ENCODE measurements at places on chromosomes 12 and 14. TPM values are rescaled to one million over a fixed set of nuclear protein-coding genes. Genes with fewer than 3 reads are reported as not detected.

The ENO2 gene
- 50.0 TPM for total RNA-seq

The RNASE12 gene
- not detected for total RNA-seq

The NANOG gene
- total RNA-seq, result 0.06 TPM

DNA sequence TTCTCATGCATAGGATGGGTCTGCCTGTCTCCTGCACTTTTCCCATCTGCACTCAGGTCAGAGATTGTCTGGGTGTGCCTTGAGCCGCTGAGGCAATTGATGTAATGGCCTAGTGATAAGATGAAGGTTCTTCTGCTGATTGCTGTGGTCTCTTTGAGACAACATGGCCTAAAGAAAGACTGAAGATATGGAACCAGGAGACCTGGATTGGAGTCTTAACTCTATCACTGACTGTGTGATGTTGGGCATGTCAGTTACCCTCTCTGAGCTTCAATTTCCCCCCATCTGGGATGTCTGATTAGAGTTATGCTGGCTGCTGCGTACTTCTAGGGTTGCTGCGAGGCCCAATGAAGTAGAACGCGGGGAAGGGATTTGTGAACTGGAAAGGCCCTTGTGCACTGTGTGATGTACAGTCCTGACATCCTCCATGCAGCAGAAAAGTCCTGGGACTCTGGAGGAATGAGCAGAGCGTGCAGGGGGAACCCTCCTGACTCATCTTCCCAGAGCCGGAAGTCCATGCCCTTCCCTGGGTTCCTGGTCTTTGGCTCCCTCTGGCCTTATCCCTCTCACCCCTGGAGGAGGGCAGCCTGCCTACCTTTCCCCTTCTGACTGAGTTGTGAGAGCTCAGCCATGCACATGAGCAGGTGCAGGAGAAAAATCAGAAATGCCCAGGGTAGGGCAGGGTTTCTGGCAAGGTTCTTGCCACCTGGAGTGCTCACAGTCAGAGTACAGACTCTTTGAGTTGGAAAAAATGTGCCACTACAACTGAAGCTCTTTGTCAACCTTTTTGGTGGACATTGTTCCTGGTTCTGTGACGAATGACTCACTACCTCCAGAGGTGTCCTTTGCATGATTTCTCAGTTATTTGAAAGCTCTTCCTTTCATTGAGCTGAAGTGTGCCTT, 21.1 kb downstream of the PLEKHD1 start:
- H3K4me3 ChIP-seq, result no peak overlapping the region
- H3K36me3 ChIP-seq, result no peaks in the 10 kb centered on the region
- DNase-seq, result no peak
- no peak overlapping the region for H3K27ac ChIP-seq
- no peaks in the 10 kb centered on the region for H3K4me1 ChIP-seq
- H3K27me3 ChIP-seq, result no peaks in the 10 kb centered on the region

- DNase-seq, result no peak
- H3K4me3 ChIP-seq, result no peak overlapping the region
- H3K27me3 ChIP-seq, result no peaks in the 10 kb centered on the region
- H3K36me3 ChIP-seq, result no peaks in the 10 kb centered on the region
These were observed 53.9 kb downstream of the PELI2 start for GRCh38 chr14:56172074-56172473.

GRCh38 chr12:128140551-128140950, 126.4 kb upstream of the TMEM132C start:
- H3K4me1 ChIP-seq, result no peaks in the 10 kb centered on the region
- H3K27ac ChIP-seq, result no peak overlapping the region
- H3K36me3 ChIP-seq, result no peaks in the 10 kb centered on the region
- no peak for DNase-seq
- no peak overlapping the region for H3K4me3 ChIP-seq
- no peaks in the 10 kb centered on the region for H3K27me3 ChIP-seq

- no peak overlapping the region for H3K4me3 ChIP-seq
- H3K4me1 ChIP-seq, result no peaks in the 10 kb centered on the region
- DNase-seq, result no peak
These were observed 83.8 kb downstream of the DNAH10 start for GRCh38 chr12:123845881-123846280.

DNA sequence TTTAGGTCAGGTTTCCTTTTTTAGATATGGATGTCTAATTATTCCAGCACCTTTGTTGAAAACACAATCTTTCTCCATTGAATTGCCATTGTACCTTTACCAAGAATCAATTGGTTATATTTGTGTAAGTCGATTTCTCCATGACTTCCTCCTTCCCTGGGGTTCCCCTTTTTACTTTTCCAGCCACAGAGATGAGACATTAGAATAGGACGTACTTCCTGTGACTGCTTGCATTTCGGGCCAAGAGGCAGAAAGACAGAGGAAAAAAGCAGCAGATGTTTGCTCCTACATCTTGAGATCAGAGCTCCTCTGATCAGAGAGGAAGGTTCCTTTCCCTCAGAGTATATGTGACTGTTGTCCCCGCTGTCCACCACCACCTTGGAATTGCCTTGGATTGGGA, 453.7 kb upstream of the RGS6 start:
- H3K27me3 ChIP-seq, result no peaks in the 10 kb centered on the region
- H3K36me3 ChIP-seq, result no peaks in the 10 kb centered on the region
- H3K4me1 ChIP-seq, result peaks cover 17% of the 10 kb centered on the region
- no peak overlapping the region for H3K4me3 ChIP-seq
- DNase-seq, result no peak

GRCh38 chr14:61713724-61714437, 18.6 kb downstream of the HIF1A start:
- no peaks in the 10 kb centered on the region for H3K36me3 ChIP-seq
- no peak overlapping the region for H3K4me3 ChIP-seq
- no peak overlapping the region for H3K27ac ChIP-seq
- peaks cover 94% of the 10 kb centered on the region for H3K4me1 ChIP-seq

DNA sequence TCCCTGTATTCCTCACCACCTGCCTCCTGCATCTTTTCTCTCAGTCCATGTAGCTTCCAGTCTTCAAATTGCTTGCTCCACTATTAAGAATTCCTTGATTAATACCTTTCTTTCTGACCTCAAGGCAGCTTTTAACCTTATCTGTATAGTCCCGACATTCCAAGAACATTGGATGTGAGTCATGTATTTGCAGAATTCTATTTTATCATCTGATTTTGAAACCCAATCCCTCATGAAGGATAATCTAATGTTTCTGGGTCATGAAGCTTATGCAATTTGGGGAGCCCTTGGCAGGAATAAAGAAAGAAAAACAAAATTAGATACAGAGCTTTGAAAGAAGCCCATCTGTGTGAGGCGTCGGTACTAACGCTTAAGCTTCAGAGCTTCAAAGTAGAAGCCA, 63.4 kb upstream of the CCND2 start:
- DNase-seq, result no peak
- no peaks in the 10 kb centered on the region for H3K27me3 ChIP-seq
- no peak overlapping the region for H3K27ac ChIP-seq
- peaks cover 20% of the 10 kb centered on the region for H3K4me1 ChIP-seq
- H3K4me3 ChIP-seq, result no peak overlapping the region

DNA sequence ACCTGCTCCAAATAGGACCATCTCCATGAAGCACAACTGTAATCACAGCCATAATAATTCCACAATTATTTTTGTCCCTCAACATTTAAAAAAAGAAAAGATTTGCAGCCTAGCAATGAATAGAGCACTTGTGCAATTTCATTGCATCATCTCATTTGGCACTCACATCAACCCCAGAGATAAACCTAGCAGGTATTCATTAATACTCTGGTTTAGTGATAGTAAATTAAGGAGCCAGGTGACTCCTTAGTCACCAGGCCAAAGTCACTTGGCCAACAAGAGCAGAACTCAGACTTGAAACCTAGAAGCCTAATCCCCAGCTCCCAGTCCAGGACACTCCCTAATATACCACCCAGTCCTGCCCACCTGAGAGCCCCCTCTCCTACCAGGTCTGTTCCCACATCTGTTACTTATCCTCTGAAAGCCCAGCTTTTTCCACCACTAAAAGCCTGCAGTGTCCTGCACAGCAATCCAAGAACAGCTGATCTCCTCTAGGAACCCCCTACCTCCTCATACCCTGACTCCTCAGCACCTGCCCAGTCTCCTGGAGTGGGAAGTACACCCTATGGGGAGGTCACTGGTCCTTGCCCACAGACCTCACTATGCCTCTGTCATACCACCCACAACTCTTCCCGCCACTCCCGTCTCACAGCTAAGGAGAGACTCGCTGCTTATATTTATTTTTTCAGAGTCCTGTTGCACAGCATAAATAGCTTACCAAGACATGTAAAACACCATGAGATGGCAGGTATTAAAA, 22.1 kb downstream of the OR10P1 start:
- H3K36me3 ChIP-seq, result no peaks in the 10 kb centered on the region
- no peaks in the 10 kb centered on the region for H3K27me3 ChIP-seq
- no peak overlapping the region for H3K4me3 ChIP-seq

- no peak for DNase-seq
- no peaks in the 10 kb centered on the region for H3K4me1 ChIP-seq
- no peaks in the 10 kb centered on the region for H3K36me3 ChIP-seq
- H3K4me3 ChIP-seq, result no peak overlapping the region
- no peaks in the 10 kb centered on the region for H3K27me3 ChIP-seq
These were observed 21.5 kb downstream of the FAM222A start for GRCh38 chr12:109735051-109735521.

DNA sequence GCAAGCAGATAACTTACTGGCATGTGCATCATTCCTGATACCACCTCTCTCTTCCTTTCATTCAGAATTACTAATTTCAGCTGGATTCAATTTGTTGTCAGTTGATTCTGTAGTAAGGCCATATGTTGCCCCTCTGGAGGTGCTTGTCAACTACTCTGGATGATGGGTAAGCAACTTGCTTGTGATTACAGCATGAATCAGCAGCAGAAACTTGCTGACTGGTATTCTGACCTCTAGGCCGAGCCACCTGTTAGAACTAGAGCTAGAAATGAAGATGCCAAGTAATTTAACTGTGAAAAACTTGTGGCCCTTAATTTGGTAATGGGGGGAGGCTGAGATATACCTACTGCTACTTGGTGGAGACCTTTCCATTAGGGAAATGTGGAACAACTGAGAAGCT, 5.1 kb downstream of the RNF10 start:
- peaks cover 16% of the 10 kb centered on the region for H3K36me3 ChIP-seq

DNA sequence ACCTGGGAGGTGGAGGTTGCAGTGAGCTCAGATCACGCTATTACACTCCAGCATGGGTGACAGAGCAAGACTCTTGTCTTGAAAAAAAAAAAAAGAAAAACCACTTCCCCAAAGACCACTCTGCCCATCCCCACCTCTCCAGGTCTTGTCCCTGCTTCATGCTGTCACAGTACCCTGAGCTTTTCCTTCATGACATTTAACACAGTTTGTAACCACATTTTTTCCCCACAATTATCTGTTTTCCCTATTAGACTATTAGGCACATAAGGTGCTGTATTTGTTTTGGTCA, 6.9 kb downstream of the HECTD1 start:
- H3K27ac ChIP-seq, result no peak overlapping the region
- DNase-seq, result no peak
- H3K36me3 ChIP-seq, result peaks cover 32% of the 10 kb centered on the region
- no peak overlapping the region for H3K4me3 ChIP-seq
- H3K27me3 ChIP-seq, result no peaks in the 10 kb centered on the region
- peaks cover 14% of the 10 kb centered on the region for H3K4me1 ChIP-seq

GRCh38 chr14:39876916-39877315, 444.7 kb upstream of the FBXO33 start:
- H3K27me3 ChIP-seq, result no peaks in the 10 kb centered on the region
- no peak for DNase-seq
- no peak overlapping the region for H3K27ac ChIP-seq
- no peaks in the 10 kb centered on the region for H3K36me3 ChIP-seq
- no peak overlapping the region for H3K4me3 ChIP-seq

- no peak overlapping the region for H3K4me3 ChIP-seq
- H3K36me3 ChIP-seq, result no peaks in the 10 kb centered on the region
- no peaks in the 10 kb centered on the region for H3K27me3 ChIP-seq
- peak; percentile 6 for DNase-seq
These were observed 2.3 kb upstream of the GLIPR1 start for GRCh38 chr12:75478116-75478794.

GRCh38 chr12:92226071-92226661, 80.5 kb upstream of the BTG1 start:
- H3K27me3 ChIP-seq, result no peaks in the 10 kb centered on the region
- H3K27ac ChIP-seq, result no peak overlapping the region
- no peaks in the 10 kb centered on the region for H3K4me1 ChIP-seq
- H3K4me3 ChIP-seq, result no peak overlapping the region

- no peaks in the 10 kb centered on the region for H3K4me1 ChIP-seq
- no peak overlapping the region for H3K27ac ChIP-seq
- H3K36me3 ChIP-seq, result no peaks in the 10 kb centered on the region
- no peaks in the 10 kb centered on the region for H3K27me3 ChIP-seq
- H3K4me3 ChIP-seq, result no peak overlapping the region
These were observed 258.7 kb downstream of the EMP1 start for GRCh38 chr12:13454991-13455777.

DNA sequence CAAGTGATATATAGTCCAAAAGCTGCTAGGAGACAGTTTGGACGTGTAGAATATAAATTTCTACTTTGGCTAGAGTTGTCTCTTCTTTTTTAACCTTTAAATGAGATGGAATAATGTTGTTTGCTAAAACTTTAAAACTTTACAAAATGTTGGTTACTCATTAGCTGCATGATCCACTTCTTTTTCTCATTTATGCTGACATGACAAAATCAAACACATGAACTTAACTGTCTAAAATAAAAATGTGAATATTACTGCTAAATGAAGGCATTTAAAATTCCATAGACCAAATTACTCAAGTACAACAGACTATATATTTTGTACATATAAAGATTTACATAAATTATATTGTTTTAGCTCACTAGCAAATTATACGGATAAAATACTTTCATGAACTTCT, 135.9 kb upstream of the ABCD2 start:
- no peaks in the 10 kb centered on the region for H3K27me3 ChIP-seq
- no peak for DNase-seq
- H3K36me3 ChIP-seq, result no peaks in the 10 kb centered on the region
- H3K4me1 ChIP-seq, result no peaks in the 10 kb centered on the region

DNA sequence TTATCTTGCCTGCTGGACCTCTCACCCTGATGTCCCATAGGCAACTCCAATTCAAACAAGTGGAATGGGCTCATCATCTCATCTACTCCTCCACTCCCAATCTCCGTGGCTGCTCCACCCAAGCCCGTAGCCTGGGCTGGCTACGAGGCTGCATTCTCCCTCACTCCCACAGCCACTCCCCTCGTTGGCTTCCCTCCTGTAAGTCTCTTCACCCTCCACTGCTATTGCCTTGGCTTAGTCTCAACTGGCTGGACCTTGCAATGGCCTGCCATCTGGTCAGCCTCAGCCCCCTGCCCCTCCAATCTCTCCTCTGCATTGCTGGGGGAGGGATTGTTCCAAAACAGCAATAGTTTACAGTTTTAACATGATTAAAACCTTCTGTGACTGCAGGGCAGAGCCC, 44.4 kb upstream of the PELI2 start:
- H3K27ac ChIP-seq, result no peak overlapping the region
- DNase-seq, result no peak
- no peaks in the 10 kb centered on the region for H3K36me3 ChIP-seq
- no peaks in the 10 kb centered on the region for H3K27me3 ChIP-seq
- H3K4me3 ChIP-seq, result no peak overlapping the region
- H3K4me1 ChIP-seq, result no peaks in the 10 kb centered on the region

GRCh38 chr14:65237941-65238340, 135.6 kb upstream of the MAX start:
- no peak for DNase-seq
- H3K27me3 ChIP-seq, result no peaks in the 10 kb centered on the region
- H3K36me3 ChIP-seq, result no peaks in the 10 kb centered on the region
- H3K4me1 ChIP-seq, result no peaks in the 10 kb centered on the region

Measured in left lung (tissue), 14 donors.